ENCODE measurements at places on chromosomes 1 and 21.
A peak's percentile ranks its signal among the peaks of the same experiment; 100 is the strongest.

GRCh38 chr1:72326494-72326893, 44.2 kb upstream of the NEGR1 start:
- DNase-seq, result no peak

GRCh38 chr1:82836213-82836972, 1035.7 kb downstream of the ADGRL2 start:
- no peak for DNase-seq

GRCh38 chr1:240804475-240804874, 192.5 kb upstream of the GREM2 start:
- peak; percentile 16 for DNase-seq

DNA sequence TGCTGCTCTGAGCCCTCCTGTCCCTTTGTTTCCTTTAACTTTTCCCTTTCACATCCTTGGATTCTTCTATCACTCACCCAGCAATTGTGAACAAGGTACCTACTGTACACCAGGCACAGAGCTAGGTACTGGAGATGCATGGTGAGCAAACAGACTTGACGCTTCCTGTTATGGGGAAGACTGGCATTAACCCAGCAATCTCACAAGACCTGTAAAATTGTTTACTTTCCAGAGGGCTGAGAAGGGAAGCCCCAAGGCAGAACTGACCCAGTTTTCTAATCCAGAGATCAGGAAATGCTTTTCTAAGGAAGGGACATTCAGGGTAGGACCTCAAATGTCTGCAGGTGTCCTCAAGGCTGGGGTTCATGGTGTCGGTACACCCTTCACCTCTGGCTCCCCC, 171.6 kb upstream of the KAZN start:
- no peak for DNase-seq

GRCh38 chr1:205598841-205599668, 32.8 kb downstream of the ELK4 start:
- DNase-seq, result no peak

- DNase-seq, result no peak
These were observed 30.8 kb downstream of the IER5 start for GRCh38 chr1:181119093-181119989.

DNA sequence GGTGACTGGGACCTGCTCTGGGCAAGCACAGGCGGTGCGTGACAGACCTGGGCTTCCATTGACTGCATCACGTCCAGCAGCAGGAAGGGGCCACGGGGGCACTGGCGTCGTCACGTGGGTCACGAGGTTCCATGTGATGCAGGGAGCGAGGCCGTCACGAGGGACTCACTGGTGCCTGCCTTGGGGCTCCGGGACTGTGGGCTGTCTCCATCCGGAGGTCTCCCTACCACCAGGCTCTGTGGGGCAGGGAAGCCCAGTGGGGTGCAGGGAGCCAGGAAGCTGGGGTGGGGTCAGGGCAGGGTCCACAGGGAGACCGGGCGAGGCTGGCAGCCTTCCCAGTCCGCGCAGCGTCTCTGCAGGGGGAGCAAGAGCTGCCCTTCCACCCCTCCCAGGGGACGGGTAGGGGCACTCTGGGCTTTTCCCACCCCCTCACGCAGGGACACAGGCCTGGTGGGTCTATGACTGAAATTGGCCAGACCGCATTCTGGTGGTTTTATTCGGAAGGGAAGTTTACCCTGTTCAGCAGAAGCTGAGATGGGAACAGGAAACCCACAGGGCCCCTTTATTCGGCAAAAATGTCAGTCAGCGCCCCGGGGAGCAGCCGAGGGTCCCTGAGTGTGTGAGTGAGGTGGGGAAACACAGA, 416 bp upstream of the TNFRSF14 start:
- no peak for DNase-seq

Data from ACHN (cell line).